ENCODE measurements at places on chromosomes 16 and 17. TPM values are rescaled to one million over a fixed set of nuclear protein-coding genes. Genes with fewer than 3 reads are reported as not detected.

The FOXJ1 gene
- 0.51 TPM for total RNA-seq

The DOC2B gene
- total RNA-seq = 5.0 TPM

The KRTAP9-8 gene
- total RNA-seq = not detected

The MPHOSPH6 gene
- 31.5 TPM for total RNA-seq

The ITGA2B gene
- 3.8 TPM for total RNA-seq

Data from tongue (tissue), 3 donors.